ENCODE measurements at places on chromosomes 1 and 21.

- DNase-seq, result no peak
These were observed 15.9 kb upstream of the PIK3R3 start for GRCh38 chr1:46148318-46148717.

GRCh38 chr21:45013260-45013841 is 61.0 kb upstream of the ADARB1 start:
- no peak for DNase-seq

GRCh38 chr21:19034041-19034440 is 630.5 kb upstream of the TMPRSS15 start:
- no peak for DNase-seq

DNA sequence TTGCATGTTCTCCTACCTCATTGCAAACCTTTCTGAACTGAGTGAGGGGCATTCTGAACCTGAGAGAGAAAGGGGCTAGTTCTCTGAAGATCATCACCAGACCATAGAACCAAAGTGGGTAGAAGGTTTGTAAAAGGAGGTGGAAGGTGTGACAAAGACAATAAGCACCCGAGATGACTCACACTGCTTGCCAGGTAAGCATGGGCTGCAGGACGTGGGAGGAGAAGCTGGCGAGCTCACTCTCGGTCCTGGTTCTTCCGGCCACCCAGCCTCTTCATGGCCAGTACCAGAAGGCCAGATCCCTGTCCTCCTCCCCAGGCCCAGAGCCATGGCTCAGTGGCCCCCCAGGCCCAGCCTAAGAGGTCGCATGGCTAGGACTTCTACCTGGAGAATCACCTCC is 128.3 kb downstream of the TMEM53 start:
- no peak for DNase-seq

DNA sequence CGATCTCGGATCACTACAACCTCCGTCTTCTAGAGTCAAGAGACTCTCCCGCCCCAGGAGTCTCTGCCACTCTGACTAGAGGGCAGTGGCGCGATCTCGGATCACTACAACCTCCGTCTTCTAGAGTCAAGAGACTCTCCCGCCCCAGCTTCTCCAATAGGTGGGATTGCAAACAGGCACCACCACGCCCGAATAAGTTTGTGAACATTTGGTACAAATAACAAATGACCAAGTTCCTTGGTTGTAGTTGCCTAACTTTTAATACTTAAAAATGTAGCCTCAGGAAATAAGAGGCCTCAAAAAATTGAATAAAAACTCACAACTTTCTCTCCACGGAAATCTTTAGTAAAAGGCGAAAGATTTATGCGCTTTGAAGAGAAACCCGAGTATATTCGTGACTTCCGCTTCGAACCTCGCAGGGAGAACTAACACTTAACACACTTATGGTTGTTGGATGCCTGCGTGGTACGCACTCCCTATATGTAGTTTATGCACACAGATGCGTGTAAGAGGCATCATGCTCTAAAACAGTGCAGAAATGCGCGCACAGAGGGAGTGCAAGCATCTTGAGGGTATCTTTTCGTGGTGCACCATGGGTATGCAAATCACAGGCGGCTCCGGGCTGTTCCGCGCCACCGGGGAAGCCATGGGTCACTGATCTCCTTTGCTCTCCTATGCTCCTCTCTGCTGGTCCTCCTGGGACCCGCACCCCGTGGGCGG is 11.4 kb downstream of the BTBD19 start:
- DNase-seq, result no peak

- DNase-seq, result no peak
These were observed 20.9 kb downstream of the SDC3 start for GRCh38 chr1:30887485-30888315.

- peak; percentile 57 for DNase-seq
These were observed 92.9 kb downstream of the PIGK start for GRCh38 chr1:77126307-77126706.

Data from NCI-H345 (cell line).